ENCODE measurements at places on chromosomes 12 and 14.

DNA sequence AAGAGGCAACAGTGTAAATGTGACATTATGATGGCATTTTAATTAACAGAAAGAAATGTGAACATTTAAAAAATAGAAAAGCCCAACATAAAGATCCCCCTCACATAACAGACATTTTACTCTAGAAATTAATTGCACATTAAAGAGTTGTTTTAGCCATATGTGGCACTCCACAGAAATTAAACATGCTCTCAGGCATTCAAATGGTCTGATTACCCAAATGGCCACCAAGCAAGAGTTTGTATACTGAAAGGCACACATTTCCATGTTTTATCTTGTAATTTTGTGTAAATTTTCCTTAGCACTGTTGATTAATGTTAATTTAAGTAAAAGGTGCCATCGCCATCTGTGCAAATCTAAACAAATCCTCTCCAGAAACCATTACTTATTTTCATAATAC, 43.5 kb downstream of the GTF2A1 start:
- no peak for DNase-seq

DNA sequence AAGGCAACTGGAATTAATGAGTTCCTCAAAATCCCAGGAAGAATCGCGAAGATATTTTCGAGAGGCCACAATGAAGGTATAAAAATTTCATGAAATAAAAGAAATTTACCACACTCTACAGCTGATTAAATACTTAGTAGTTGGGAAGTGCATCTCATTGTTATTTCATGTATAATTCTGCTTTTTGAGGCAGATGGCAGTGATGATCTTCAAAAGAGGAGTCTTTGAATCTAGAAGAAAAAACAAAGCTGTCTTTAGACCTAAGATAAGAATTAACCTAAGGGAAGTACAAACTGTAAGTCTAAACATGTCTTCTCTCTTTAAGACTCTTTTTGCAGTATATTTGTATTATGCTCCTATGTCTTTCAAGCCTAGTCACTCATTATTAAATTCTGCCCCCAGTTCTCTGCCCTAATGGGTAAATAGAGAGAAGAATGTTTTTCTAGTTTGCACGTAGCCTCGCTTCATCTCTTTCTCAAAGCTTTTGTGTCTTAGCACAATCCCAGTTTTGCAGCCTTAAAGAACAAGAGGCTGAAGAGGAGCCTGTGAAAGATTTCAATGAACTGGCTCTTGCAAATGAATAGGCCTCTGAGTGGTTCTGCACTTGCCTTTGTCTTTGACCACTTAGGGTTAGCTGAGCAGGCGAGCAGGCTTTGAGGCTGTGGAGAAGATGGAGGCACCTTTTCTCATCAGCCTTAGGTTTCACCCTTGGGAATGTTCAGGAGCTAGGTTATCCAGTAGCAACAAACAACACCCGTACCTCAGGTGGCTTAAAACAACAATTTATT, 32.7 kb downstream of the CFAP54 start:
- DNase-seq: no peak

GRCh38 chr12:93191956-93192355, 185.8 kb upstream of the NUDT4 start:
- peak; percentile 66 for DNase-seq

- DNase-seq: peak; percentile 17
Observed at GRCh38 chr14:63045612-63046320, 508 bp upstream of the KCNH5 start.

- no peak for DNase-seq
Observed at GRCh38 chr14:101563654-101564443, 2.6 kb downstream of the DIO3 start.

DNA sequence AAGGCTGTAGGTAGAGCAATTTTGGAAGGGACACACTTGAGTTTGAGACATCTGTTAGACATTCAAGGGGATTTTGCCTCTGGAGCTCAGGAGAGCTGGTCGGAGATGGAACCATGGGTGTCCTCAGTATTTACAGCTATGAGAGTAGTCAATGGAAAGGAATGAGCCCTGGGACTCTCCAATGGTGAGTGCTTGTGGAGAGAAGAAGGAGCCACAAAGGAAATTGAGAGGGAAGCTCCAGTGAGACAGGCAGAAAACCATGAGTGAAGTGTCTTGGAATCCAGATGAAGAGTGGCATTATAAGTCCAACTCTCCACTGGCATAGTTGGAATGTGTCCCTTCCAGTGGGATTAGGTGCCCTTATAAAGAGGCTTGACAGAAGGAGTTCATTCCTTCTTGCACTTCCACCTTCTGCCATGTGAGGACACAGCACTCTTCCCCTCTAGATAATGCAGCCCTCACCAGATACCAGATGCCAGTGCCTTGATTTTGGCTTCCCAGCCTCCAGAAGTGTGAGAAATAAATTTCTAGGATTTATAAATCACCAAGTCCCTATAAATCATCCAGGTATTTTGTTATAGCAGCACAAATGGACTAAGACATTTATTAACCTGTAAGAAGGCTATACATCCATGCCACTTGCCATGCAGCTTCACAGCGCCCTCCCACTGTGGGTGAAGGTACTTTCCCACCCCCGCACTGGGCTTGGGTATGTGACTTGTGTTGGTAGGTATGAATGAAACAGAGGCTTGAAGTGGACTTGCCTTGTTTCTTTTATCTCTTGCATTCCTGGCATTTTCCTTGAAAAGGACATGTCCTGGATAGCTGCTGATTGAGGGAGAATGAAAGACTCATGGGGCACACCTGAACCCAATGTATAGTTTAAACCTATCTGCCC, 27.3 kb downstream of the LLPH start:
- no peak for DNase-seq

GRCh38 chr12:25311506-25311905, 60.8 kb upstream of the KRAS start:
- no peak for DNase-seq

- DNase-seq: no peak
Observed at GRCh38 chr12:34163443-34163842, 141.1 kb downstream of the ALG10 start.

DNA sequence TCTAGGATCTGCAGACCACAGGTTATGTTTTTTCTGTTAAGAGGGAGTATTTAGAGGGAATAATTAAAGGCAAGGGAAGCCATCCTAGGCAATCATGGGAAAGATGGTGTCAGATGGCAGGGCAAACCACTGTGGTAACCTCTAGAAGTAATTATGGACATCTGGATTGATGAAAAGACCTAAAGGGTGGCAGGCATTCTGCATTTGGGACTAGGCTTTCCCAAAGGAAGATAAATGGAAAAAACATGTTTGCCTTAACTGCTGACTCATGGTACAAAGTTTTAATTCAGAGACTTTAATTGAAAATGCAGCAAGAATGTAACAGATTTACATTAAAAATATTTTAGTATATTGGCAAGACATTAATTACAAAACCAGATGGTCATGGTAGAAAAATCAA, 88.1 kb downstream of the TMEM30B start:
- no peak for DNase-seq

DNA sequence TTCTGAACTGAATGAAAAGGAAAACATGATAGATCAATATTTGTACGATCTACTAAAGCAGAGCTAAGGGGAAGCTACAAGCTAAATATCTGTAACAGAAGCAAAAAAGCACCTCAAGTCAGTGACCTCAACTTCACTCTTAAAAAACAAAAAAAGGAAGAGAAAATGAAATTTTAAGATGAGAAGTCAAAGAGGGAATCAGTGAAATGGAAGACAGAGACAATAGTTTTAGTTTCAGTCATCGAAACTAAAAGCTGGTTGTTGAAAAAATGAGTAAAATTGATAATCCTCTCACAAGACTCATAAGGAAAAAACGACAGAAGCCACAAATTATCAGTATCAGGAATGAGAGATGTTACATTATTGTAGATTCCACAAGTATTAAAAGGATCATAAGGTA, 11.9 kb upstream of the SLC2A13 start:
- DNase-seq: no peak

- peak; percentile 7 for DNase-seq
Observed at GRCh38 chr12:113086249-113087164, 30.0 kb downstream of the DTX1 start.

All from iris pigment epithelial cell (primary cell).